ENCODE measurements at places on chromosomes 16 and 17.
A peak's percentile ranks its signal among the peaks of the same experiment; 100 is the strongest.

- no peak for DNase-seq
Observed at GRCh38 chr17:41844971-41845370, 7.3 kb downstream of the KLHL10 start.

DNA sequence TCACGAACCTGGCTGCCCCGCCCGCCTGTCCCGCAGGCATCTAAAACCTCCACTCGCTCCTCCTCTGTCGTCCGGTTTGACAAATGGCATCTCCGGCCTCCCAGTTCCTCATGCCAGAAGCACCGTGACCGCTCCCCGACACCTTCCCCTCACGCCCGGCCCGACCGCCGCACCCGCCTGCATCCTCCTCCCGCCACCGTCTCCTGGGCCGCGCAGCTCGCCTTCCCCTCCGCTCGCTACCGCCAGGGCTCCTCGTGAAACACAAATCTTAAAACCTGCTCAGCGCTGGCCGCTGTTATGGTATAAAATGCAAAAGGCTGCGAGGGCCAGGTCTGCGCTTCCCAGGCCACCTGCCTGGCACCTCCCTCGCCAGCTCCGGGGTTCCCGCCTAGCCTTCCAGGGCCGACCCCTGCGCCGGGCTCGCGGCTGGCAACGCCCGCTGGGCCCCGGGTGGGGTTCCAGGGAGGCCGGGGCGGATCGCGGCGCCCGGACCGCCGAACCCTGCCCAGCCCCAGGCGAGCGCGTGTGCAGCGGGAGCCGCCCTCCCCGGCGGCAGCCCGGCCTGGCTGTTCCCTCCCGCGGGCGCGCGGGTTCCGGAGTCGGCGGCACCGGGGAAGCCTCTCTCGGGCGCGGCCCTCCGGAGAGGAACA is 488 bp downstream of the SPSB3 start:
- peak; percentile 56 for DNase-seq

DNA sequence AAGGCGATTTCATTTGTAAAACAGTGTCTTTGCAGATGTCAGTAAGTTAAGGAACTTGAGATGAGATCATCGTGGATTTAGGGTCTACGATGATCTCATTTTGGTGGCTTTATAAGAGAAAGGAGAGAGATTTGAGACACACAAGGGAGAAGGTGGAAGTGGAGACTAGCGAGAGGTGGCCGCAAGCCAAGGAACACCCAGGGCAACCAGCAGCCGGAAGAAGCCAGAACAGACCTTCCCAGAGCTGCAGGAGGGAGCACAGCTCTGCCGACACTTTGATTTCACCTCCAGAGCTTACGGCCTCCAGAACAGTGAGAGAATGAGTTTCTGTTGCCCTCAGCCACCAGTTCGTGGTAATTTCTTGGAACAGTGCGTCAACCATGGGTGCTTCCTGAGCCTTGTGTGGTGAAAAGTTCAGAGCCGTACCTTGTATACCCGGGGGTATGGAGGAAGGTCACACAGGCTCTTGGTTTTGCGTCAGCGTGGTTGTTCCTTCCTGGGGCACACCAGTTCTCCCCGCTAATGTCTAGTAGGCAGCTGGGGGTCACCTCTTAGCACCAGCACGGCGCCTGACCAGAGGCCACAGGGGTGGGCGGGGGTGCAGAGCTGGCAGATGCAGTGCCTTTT is 12.9 kb upstream of the SEC14L1 start:
- DNase-seq = no peak

DNA sequence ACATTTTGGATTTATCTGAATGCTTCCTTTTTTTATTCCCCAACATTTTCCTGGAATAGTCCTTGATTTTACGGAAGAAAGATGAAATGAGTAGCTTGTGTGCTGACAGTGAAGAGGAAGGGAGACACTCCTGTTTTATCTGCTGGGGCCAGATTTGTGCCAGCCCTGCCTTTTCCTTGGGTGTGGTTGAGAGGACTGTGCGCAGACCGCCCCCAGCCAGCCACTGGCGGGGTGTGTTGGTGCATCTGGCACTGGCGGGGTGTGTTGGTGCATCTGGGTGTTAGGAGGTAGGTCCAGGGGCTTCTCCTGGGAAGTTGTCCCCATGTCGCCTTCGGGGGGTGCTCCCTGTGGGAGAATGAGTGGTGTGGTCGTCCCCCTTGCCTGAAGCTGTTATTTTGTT is 39.5 kb downstream of the RAP1GAP2 start:
- DNase-seq = no peak

DNA sequence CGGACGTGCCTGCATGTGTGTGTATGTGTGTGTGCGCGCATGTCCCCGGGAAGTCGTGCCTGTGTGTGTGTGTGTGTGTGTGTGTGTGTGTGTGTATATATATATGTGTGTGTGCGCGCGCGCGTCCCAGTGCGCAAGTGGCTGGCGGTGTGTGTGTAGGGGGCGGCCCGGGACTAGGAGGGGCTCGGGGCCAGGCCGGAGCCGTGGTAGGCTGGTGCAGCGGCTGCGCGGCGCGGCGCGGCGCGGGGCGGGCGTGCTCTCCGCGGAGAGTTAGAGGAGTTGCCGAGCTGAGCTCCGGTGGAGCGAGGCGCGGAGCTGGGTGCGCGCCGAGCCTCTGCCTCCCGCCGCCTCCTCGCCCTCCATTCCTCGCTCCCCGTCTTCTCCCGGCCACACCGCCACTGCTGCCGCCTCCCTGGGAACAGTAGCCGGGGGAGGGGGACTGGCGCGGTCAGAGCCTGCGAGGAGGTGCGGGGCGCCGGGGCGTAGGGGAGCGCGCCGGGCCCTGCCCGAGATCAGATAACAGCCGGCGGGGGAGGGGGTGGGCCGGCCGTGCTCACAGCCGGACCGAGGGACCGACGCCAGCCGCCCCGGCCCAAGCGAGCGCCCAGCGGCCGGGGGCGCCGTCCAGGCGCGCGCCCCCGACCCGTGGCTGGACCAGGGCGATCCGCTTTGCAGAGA is at the start of gene KCNJ12:
TSS of gene KCNJ12 (plus strand) at position 277 of the 678 bp plus-strand sequence. CDS start 38,986 bp downstream, outside the sequence.
- DNase-seq = peak; percentile 46

DNA sequence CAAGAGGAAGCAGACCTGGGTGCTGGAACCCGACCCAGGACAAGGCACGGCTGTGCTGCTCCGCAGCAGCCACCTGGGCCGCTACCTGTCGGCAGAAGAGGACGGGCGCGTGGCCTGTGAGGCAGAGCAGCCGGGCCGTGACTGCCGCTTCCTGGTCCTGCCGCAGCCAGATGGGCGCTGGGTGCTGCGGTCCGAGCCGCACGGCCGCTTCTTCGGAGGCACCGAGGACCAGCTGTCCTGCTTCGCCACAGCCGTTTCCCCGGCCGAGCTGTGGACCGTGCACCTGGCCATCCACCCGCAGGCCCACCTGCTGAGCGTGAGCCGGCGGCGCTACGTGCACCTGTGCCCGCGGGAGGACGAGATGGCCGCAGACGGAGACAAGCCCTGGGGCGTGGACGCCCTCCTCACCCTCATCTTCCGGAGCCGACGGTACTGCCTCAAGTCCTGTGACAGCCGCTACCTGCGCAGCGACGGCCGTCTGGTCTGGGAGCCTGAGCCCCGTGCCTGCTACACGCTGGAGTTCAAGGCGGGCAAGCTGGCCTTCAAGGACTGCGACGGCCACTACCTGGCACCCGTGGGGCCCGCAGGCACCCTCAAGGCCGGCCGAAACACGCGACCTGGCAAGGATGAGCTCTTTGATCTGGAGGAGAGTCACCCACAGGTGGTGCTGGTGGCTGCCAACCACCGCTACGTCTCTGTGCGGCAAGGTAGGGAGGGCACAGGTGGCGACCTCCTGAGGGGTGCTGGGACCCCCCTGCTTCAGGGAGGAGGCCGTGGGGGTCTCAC is 667 bp downstream of the FSCN2 start:
- no peak for DNase-seq

- peak; percentile 27 for DNase-seq
Observed at GRCh38 chr16:68644715-68645493, at the start of gene CDH3. CDH3 (plus strand) TSS chr16:68645310; CDS start chr16:68645380, 70 bp downstream.

GRCh38 chr16:55369151-55369550 is 45.1 kb downstream of the IRX6 start:
- DNase-seq = no peak

- no peak for DNase-seq
Observed at GRCh38 chr17:77531002-77531401, 390.2 kb downstream of the SEC14L1 start.

DNA sequence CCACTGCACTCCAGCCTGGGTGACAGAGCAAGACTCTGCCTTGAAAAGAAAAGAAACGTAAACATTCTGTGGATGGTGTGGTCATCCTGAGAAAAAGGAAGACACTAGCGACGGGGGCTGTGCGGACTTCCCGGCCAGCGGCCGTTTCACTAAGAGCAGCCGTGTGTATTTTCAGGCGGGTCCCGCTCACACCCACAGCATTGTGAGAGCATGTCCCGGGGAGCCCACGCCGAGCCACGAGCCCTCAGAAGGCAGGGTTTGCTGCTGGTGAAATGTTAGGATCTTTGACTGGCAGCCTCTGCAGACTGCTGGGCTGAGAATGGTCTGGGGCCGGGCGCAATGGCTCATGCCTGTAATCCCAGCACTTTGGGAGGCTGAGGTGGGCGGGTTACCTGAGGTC is 40.3 kb downstream of the LMF1 start:
- no peak for DNase-seq

GRCh38 chr16:28107232-28107631 is 43.7 kb upstream of the GSG1L start:
- no peak for DNase-seq

- DNase-seq = peak; percentile 48
Observed at GRCh38 chr17:81509972-81510784, 2.4 kb downstream of the ACTG1 start.

DNA sequence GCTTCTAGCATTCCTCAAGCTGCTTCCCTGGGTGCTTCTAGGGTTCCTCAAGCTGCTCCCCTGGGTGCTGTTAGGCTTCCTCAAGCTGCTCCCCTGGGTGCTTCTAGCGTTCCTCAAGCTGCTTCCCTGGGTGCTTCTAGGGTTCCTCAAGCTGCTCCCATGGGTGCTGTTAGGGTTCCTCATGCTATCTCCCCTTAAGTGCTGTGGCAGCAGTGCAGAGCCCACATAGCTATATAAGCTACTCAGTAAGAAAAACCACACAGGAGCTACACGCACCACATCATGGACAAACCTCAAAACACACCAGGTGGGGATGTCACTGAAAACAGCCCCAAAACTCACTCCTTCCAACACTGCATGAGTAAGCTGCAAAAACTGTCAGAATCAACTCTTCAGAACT is 35.2 kb downstream of the ANKRD11 start:
- no peak for DNase-seq

DNA sequence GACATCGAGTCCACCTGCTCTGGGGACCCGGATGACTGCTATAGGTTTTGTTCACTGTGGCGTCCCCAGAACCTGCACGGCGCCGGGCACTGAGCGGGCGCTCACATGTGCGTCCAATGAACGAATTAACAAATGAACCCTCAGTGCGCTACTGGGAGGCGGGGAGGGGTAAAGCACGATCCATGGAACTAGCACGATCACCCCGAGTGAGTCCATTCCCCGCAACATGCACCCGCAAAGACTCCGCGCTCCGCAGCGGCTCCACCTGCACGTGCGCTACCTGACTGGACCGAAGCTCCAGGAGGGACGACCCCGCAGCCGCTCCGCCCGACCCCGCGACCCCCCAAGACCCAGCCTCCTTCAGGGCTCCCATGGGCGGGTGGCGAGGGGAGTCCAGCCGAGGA is 491 bp downstream of the TRAP1 start:
- DNase-seq = peak; percentile 50
